ENCODE measurements at places on chromosomes 7 and 10.

GRCh38 chr10:112421731-112422130 lies 25.0 kb downstream of the ZDHHC6 start:
- no peak for DNase-seq

DNA sequence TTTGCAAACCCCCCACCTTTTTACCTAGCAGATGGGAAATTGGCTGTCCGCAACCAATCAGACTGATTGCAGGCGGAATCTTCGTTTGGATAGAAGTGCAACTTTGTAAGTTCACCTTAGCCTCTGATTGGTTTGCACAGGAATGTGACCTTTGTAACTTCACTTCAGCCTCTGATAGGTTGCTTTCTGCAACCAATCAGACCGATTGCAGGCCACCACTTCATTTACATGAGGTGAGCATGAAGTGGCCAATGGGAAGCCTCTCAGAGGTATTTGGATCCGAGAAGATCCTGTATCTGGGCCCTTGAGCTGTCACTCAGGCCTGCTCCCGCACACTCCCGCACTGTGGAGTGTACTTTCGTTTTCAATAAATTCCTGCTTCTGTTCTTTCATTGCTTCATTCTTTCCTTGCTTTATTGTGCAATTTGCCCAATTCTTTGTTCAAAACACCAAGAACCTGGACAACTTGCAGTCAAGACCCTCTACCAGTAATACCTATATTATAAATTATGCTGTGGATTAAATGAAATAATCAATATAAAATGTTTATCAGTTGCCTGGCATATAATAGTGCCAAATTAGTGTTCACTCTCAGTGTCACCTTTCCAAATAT lies 491.4 kb downstream of the PLXNA4 start:
- no peak for DNase-seq

DNA sequence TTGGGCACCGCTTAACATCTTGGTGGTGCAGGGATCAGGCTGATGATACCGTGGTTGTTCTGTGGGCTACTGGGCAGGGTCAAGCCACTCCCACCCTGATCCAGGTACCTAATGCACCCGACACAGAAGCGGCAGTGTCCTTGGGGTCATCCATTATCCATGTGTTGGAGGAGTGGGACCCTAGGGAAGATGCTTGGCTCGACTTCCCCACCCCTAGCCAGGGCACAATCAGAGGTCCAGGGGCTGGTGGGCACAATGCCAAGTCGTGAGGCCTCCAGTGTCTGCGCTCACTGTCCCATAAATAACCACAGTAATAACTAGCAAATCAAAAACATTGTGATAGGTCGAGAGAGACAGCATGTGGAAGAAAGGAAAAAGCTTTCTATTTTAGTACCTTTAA lies 37.7 kb downstream of the HTRA1 start:
- DNase-seq, result no peak

GRCh38 chr7:81788246-81788645 lies 18.4 kb upstream of the HGF start:
- no peak for DNase-seq

DNA sequence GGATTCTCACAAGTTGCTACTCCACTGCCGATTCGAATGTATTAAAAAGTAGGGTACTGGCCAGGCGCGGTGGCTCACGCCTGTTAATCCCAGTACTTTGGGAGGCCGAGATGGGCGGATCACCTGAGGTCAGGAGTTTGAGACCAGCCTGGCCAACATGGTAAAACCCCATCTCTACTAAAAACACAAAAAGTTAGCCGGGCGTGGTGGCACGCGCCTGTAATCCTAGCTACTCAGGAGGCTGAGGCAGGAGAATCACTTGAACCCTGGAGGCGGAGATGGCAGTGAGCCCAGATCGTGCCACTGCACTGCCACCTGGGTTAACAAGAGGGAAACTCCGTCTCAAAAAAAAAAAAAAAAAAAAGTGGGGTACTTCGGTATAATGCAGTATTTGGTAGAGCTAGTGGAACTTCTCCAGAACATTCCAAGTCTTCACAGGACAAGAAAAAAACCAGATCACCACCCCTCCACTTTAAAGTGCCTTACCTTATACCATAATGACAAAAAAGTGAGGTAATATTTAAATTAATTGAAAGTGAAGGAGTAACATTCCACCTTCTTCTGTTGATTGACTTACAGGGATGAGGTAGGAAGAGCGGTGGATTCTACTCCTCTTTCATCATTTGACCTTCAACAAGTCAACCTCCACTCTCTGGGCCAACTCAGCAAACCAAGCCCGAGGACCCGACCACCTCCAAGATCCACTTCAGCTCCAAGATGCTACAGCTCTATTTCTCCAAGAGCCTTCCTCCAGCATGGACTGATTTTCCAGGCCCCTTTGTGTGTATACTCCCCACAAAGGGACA lies 2.0 kb downstream of the BAZ1B start:
- no peak for DNase-seq

DNA sequence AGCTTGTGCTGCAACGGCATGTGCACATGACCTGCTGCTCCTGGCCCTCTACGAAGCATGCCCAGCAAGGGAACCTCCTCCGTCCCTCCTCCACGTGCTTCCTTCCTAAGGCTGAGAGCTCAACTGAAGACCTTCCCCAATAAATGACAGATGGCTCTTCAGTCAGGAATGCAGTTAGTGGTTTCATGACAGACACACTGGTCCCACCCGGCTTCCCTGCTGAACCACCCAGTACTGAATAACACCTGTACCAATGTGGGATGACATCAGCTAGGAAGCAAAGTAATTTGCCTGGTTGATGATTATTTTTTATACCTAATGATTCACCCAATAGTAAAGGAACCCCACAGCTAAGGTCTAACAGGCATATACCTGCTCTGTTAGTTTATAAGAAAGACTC lies 69.1 kb downstream of the SCRN1 start:
- DNase-seq, result no peak

DNA sequence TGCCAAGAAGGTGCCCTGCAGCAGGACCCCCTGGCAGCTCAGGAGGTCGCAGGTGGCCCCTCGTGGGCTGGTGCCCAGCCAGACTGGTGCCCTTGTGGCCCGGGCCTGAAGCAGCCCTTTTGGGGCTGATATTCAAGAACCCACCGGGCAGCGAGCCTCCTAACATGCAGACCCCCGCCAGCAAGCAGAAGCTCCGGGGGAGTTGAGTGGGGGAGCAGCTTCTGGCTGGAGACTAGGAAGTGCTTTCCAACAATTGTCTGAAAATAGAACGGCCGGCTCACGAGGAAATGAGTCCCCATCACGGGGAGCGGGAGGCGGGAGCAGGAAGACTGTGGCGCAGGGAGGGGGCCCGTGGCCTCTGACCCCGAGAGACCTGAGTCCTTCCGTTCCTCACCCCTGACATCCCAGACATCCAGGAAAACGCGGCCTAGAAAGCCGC lies 9.5 kb upstream of the INTS1 start:
- peak; percentile 93 for DNase-seq

- DNase-seq, result peak; percentile 4
Observed at GRCh38 chr7:130273933-130274255, 7.2 kb downstream of the CPA2 start.

DNA sequence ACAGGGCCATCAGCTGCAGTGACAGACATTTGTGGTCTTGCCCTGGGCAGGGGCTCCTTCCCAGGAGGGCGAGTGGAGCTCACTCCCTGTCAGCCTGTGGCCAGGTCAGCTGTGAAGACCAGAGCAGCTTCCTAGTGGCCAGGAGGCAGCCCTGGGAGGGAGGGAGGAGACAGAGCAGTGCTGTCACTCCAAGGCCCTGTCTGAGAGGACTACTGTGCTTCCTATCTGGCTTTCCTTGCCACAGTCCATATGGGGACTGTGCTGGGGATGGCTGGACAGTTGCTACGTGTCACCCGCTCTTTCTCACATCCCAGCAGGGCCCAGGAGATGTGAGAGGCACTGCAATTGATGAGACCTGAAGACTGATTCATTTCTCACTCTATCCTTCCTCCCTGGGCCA lies 15.2 kb upstream of the ADCYAP1R1 start:
- DNase-seq, result no peak

GRCh38 chr7:129578829-129579228 lies 32.7 kb upstream of the NRF1 start:
- DNase-seq, result no peak

Measured in suppressor macrophage (primary cell).